ENCODE measurements at places on chromosomes 16 and 17.

DNA sequence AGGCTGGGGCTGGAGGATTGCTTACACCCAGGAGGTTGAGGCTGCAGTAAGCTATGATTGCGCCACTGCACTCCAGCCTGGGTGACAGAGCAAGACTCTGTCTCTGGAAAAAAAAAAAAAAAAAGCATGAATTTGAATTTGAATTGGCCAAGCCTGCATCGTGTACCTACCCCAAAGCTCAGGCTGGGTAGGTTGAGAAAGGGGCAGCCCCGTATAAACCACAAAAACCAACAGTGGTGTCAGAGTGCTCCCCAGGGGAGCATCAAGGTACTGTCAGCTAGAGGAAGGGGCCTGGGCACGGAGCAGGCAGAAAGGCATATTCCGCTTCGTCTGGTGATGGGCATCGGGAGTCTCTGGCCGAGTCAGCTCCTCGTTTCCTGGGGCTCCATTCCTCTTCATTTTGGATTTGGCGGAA lies 40.9 kb downstream of the RAP1GAP2 start:
- DNase-seq, result peak; percentile 56

- no peak for DNase-seq
These were observed 7.0 kb downstream of the KNOP1 start for GRCh38 chr16:19710991-19711545.

- DNase-seq, result peak; percentile 54
These were observed 62.9 kb upstream of the CPHXL start for GRCh38 chr16:75789237-75789636.

- no peak for DNase-seq
These were observed 21.6 kb downstream of the SPNS2 start for GRCh38 chr17:4520060-4520893.

DNA sequence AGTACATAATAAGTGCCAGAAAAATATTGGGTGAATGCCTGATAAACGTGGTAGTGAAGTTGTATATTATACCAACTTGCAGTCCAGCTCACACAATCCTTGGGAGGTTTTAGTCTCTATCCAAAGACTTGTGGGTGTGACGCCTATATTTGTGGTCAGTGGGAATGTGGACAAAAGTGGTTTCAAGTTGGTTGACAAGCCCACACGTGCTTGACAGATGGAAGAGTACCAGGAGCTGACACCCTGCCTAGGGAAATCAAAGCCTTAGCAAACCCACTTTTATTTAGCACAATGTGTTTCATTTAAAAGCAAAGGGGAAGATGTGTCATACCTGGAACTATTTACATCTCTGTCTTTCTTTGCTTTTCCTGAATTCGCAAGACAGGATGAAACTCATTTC lies 79.0 kb downstream of the CA10 start:
- DNase-seq, result no peak

DNA sequence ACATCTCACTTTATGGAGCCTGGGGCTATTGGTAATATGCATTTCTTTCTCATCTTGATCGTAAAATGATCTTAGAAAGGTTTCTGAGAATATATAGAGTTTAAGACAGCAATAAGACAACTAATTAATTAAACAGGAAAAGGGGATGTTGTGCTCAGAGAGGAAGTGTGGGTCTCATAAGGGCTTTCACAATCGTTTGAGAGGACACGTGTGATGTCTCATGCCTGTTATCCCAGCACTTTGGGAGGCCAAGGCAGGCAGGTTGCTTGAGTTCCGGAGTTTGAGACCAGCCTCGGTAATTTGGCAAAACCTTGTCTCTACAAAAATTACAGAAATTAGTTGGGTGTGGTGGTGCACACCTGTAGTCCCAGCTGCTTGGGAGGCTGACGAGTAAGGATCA lies 295.6 kb downstream of the WWOX start:
- DNase-seq, result no peak

- DNase-seq, result no peak
These were observed 13.9 kb upstream of the KRTAP17-1 start for GRCh38 chr17:41329279-41329948.

DNA sequence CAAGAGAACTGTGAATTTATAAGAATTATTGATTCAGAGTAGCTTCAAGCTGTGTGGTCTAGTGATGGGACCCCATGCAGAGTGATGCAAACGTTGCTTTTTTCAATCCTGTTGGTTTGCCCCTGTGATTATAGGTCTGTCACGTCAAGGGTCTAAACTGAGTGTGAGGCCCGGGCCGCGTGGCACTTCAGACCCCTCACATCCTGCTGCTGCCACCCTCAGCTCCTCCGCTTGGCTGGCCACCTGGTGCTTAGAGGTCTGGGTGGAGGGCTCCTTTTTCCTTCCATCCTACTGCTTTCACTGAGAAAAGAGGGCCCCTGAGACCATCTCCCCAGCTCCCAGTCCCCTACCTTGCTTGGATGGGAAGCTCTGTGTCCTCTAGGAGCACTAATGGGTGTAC lies 12.0 kb downstream of the MYL4 start:
- no peak for DNase-seq

DNA sequence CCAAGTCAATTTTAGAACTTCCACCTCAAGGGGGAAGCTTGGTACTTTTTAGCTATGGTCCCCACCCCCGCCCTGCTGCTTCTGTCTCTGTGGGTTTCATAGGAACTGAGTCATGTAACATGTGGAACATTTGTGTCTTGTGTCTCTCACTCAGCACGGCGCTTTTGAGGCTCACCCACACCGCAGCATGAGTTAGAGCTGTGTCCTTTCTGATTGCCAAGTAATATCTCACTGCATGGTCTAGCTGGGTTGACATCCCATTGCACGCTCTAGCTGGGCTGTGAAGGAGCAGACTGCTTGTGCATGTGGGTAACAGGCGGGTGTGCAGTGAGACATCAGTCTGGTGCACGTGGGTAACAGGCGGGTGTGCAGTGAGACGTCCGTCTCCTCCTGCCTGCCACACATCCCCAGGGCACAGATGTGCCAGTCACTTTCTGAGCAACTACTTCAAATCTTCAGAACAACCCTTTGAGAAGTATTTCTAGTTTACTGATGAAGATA lies 26.4 kb upstream of the SLC7A5 start:
- DNase-seq, result peak; percentile 75

DNA sequence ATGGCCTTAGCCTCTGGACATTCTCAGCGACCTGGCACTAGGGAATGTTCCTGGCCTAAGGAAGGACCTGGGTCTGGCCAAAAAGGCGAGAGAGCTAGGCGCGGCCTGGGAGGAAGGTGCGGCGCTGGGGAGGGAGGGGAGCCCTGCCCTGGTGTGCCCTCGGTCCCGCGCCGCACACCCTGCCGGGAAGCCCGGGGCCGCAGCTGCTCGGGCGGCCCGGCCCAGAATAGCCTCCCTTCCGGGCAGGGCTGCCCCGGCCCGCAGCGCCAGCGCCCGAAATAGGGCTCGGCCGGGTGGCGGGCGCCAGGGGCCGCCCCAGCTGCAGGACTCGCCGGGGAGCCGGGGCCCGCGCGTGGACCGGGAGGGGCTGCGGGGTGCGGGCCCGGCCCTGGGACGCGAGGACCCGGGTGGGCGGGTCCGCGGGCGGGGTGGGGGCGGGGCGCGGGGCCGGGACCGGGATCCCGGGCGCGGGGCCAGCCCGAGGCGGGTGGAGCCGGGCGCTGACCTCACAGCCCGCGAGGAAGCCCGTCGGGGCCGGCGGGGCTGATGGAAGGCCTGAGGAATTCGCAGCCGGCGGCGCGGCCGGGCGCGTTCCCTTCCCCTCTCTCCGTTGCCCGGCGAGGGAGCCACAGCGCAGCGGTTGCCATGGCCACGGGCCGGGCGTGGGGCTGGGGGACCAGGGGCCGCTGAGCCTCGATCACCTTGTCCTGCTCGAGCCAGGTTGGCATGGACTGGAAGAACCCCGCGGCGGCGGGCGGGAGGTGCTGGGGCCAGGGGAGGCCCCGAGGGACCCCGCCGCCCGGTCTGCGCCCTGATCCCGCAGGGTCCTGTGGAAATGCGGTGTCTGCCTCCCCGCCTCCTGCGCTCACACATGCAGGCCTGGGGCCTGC lies 18.1 kb downstream of the SOCS3 start:
- DNase-seq, result no peak

DNA sequence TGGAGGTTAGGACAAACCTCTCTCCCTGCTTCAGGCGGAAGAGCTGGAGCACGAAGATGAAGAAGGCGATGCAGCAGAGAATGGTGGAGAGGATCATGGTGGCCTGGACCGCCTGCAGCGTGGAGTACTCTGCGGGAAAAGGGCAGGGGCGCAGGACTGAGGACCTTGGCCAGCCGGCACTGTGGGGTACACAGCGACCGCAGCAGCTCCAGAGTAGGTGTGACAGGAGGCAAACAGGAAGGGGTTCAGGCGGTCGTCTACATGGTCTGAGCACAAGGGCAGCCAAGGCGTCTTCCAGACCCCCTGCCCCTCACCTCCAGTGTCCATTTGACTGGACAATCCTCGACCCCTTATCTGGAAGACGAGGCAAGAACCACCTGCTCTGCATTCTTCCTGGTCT lies 42.5 kb downstream of the EMP2 start:
- DNase-seq, result no peak

- DNase-seq, result no peak
These were observed 5.4 kb upstream of the GPR139 start for GRCh38 chr16:20079106-20079505.

DNA sequence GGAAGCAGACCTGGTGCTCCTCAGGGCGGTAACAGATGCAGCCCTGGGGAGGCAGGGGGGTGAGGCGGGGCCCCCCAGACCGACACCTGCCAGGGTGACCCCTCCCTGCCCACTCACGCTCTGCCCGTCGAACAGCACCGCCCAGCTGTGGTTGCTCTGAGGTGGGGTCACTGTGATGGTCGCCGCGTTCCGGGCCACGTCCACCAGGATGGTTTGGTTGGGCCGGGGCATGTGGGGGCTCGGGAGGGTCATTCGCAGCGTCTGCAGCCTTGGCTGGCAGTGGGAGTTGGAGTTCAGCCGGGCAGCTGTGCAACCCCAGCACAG lies 692 bp downstream of the BRICD5 start:
- no peak for DNase-seq

DNA sequence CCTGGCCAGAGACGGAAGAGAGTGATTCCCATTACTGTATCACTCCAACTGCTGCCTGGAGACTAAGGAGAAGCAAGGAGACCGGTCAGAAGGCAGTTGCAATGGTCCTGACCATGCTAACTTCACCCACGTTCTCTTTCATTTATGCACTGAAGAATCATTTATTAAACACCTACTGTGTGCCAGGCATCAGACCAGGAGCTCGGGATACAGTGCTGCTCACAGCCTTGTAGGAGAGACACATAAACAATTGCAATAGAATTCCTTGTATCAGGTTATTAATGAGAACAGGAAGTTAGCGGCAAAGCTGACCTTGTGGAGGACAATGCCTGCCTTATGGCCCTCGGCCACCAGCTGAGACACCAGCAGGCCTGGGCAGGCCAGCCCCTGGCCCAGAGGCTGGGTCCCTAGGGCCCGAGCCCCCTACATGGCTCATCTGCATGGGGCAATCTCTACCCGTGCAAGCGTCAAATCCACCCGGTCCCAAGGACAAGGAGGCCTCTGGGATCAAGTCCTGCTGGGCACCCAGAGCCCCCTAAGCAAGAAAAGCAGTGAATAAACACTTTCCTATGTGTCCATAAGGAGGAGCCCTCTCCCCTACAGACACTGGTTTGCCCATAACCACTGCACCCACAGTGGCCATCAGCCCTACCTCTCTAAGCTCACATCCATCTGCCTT lies 8.6 kb upstream of the ENPP7 start:
- DNase-seq, result no peak

GRCh38 chr17:67443931-67444595 lies 67.0 kb downstream of the PITPNC1 start:
- no peak for DNase-seq

DNA sequence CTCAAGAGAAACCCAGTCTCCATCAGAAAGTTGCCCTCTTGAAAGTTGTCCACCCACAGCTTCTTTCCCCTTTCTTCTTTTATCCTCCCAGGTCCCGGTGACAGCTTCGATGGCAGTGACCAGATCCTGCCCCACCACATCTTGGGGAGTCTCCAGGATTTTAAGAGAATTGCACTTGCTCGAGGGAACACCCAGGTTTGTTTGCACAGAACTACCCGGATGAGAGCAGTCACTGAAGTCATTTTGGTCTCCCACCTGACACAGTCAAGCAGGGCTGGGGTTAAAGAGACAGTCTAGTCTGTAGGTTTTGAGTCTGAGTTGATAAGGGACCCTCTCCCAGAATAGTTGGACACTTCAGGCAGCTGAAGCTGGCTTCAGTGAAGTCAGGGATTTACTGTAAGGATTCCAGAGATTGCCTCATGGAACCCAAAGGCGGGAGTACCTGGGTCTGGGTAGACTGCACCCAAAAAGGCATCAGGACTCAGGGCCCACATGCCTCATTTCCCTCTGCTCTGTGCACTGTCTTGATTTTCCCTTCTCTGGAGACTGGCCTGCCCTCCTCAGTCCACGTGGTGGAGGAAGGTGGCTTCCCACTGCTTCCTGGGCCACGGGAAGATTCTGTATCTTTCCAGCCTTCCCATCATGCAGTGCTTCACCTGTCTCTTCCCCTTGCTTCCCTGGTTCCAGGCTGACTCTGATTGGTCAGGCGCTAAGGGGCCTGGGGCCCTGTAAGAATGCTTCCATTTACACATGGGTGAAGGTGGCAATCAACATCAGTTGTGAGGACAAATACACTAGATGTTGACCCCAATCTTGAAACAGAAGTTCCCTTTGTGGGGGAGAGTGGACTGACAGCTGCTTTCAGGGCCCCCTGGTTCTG lies 9.5 kb downstream of the MYCBPAP start:
- no peak for DNase-seq

GRCh38 chr17:82309656-82310570 lies 7.5 kb downstream of the CD7 start:
- DNase-seq, result no peak

GRCh38 chr16:30902029-30902972 lies 5.9 kb downstream of the CTF1 start:
- peak; percentile 57 for DNase-seq

- DNase-seq, result no peak
These were observed 176.8 kb downstream of the ZNF423 start for GRCh38 chr16:49679095-49679494.

DNA sequence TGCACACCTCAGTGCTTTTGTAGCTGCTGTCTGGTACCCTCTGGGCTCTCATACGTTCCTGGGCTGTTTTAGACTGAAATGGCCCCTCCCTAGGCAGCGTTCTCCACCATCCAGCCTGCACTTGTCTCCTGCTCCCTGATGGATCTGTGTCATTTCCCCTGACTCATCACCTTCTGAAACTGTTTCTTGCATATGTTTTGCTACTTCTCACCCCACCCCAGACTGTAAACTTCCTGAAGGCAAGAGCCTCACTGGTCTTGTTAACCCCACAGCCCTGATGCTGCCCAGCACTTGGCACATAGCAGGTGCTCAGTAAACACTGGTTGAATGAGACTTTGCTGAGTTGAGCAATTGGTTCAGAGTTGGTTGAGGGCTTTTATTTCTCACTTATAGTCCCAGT lies 78.7 kb downstream of the CRISPLD2 start:
- DNase-seq, result no peak

- DNase-seq, result no peak
These were observed 47.6 kb downstream of the ABAT start for GRCh38 chr16:8722025-8722348.

GRCh38 chr16:26134588-26134987 lies 442.8 kb downstream of the HS3ST4 start:
- DNase-seq, result no peak

DNA sequence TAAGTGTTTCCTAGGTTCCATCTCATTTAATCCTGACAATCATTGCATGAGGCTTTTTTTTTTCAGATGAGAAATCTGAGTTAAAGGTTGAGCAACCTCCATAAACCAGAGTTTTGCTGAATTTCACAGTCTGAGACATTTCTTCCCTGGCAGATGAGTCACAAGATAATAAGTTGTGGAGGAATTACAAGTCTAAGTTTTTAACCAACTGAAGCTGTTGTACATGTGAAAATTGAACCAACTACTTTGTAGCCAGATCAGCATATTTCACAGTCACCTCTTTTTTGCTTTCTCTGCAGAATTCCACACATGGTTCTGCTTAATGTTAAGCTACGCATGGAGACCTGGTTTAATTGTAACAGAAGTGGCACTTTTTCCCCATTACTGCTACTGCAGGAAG lies 765.6 kb downstream of the CDH11 start:
- no peak for DNase-seq

Data from CD4-positive, alpha-beta T cell treated with Interleukin-15 for 4 hours (primary cell).